ENCODE measurements at places on chromosomes 2 and 18.

GRCh38 chr2:187013058-187013457 lies 164.1 kb upstream of the ZSWIM2 start:
- DNase-seq: no peak

DNA sequence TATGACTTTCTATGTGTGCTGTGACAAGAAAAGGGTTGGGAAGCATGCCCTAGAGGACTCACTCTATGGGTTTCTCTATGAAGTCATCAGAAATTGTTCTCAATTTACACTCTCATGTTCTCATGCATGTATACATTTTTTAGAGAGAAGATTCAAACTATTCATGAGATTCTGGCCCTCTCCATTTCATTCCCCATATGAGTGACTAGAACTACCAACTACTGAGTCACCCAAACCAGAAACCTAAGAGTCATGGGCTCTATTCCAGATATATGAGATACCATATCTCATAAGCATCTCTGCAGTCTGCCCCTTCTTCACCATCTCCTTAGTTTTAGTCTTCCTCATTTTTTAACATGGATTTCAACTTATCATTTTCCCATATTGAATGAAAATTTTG lies 87.7 kb downstream of the EXOC6B start:
- DNase-seq: no peak

DNA sequence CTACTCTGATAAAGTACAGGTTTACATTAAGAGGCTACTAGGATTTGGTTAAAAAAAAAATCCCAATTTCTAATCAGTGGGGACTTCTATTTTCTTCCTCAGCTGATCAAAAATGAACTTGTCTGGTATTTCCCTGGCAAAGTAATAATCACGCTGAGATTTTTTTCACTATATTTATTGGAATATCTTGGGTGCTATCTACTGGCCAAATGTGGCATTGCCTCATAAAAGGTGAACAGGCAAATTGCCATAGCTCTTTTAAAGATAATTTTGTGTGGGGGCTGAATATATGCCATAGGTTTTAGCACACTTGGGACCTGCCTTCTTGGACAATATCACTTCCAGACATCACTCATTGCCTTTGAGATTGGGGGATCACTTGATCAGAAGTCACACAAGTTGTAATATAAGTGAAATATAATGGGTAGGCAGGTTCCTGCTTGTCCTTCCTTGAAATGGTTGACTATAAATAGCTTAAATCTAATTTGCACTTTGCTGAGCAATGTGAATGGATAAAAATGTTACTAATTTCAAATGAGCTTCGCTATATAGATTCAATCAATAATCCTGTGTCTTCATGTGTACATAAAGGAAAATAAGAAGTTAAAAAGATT lies 7.0 kb upstream of the NXPH2 start:
- DNase-seq: peak; percentile 37

- no peak for DNase-seq
These were observed 807.3 kb downstream of the TSN start for GRCh38 chr2:122562775-122563174.

- no peak for DNase-seq
These were observed 103.1 kb downstream of the DTNB start for GRCh38 chr2:25570161-25570845.

DNA sequence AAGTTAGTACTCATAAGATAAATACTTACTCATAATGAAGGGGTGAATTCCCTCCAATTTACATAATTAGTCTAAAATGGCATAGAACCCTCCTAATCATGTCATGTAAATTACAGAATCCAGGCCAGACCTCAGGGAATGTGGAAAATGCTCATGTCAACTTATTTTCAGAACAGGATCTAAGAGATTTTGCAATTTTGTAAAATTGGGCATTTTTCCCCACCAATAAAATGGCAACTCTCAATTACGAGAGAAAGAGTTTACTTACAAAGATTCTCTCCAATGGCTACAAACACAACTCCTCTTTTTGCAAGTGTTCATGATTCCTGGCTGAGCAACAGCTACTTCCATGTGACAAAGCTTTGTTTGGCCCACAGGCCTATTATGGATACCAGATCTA lies 33.8 kb upstream of the SP5 start:
- no peak for DNase-seq

DNA sequence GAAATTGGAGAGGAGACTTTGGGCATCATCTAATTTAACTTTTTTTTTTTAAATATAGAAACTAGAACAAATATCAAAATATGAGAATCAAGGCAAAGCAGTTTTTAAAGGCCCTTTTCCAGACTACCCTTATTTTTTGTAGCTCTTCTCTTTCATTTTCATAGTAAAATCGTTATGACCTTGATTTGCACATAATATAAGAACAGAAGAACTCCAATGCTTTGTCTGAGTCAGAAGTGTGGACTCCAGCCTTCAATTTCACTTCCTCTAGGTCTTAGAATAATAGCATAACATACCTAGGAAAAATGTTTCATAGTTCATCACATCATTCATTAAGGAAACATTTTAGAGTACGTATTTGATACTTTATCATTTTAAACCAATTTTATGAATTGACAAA lies 74.4 kb downstream of the ANKRD12 start:
- DNase-seq: no peak

DNA sequence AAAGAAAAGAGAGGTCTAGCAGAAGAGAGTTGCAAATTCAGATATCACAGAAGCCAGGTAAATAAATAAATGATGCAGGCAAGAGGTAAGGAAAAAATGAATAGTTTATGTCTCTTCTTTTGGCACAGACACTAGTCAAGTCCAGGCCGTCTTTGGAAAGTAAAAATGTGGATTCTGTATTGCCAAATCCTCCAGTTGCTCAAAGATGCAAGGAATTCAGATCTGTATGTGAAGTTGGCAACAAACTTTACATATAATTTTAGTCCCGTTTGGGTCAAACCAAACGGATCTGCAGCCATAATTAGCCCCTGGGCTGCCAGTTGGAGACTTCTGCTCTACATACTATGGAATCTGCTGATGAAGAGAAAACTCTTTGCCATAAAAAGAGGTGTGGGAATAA lies 200.5 kb upstream of the RND3 start:
- no peak for DNase-seq

DNA sequence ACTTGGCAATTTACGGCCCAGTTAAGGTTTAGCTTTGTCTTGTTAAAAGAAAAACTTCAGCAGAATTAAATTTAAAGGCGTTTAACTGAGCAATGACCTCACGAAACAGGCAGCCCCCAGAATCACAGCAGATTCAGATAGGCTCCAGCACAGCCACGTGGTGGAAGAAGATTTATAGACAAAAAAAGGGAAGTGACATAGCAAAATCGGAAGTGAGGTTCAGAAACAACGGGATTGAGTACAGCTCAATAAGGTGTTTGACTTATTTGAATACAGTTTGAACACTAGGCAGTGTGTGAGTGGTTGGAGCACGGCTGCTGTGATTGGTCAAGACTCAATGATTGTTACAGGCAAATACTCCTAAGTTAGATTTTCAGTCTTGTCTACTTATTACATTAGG lies 79.8 kb downstream of the MOGAT1 start:
- DNase-seq: no peak

DNA sequence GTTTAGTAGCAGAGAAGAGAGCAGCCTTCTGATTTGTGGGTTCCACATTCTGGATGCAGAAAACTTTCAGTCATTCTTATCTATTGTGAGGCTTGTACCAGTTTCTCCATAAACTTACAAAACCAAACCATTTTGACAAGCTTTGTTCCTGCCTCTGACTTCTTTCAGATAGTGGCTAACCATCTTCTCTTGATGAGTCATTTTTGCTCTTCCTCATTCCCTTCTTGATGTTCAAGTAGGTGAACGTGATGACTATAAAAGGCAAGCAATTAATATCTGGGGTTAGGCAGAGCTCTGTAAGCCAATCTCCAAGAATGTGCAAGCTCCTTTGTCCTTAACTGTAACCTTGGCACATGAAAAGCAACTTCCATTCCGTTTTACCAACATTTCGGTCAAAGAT lies 2083.1 kb upstream of the PIK3C3 start:
- no peak for DNase-seq

GRCh38 chr2:150060341-150060740 lies 427.1 kb downstream of the RND3 start:
- peak; percentile 43 for DNase-seq

DNA sequence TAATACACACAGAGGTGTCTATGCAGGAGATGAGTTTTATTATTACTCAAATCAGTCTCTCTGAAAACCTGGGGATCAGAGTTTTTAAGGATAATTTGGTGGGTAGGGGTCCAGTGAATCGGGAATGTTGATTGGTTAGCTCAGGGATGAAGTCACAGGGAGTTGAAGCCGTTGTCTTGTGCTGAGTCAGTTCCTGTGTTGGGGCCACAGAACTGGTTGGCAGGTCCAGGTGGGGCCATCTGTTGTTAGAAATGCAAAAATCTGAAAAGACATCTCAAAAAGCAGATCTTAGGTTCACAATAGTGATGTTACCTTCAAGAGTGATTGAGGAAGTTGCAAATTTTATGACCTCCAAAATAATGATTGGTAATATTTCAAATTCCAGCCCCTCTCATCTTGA lies 86.9 kb downstream of the VSNL1 start:
- DNase-seq: no peak

GRCh38 chr18:34871435-34871834 lies 161.3 kb downstream of the DTNA start:
- no peak for DNase-seq

GRCh38 chr2:68423966-68424650 lies 43.0 kb downstream of the FBXO48 start:
- DNase-seq: no peak

DNA sequence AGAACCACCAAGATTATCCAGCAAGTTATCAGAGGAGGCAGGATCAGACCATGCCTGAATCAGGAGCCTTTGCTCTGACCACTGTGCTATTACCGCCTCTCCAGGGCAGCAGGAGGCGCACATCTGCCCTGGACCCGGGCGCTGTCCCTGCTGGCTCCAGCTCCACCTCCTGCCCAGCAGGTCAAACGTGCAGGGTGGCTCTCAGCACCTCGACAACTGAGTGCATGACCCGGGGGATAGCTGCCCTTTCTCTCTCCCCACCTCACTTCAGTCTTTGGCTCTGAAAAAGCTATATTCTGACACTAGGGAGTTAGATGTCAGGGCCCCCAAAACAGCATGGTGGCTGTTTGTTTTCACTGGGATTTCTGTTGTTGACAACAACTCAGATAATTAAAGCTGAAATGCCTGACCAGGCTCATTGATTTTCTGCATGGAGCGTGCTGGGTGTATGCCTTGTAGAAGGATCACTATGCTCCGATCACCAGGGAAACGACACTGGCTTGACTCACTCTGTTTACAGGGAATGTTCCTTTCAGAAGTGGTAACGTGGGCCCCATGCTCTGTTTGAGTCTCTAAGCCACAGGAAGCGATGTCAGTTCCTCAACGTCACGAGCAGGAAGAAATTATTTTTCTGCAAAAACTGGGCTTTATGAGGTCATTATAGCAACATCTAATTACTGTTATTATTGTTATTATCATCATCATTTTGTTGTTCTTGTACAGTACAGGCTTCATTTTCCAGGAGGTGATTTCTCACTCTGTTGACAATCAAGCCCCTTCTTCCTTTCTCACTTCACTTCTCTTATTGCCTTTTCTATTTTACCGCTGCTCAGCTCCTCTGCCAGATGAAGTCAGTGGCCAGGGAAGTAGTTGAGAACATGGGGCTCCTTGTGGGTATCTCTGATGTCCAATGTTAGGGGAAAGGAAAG lies 125.6 kb downstream of the PLB1 start:
- no peak for DNase-seq

- peak; percentile 11 for DNase-seq
These were observed 69.0 kb downstream of the ST6GAL2 start for GRCh38 chr2:106816974-106817373.
